Neural crest cell (in vitro differentiated cells): ENCODE measurements at places on chromosomes 6 and 20. TPM values are rescaled to one million over a fixed set of nuclear protein-coding genes. Genes with fewer than 3 reads are reported as not detected.

The PAQR8 gene
- 10.5 and 10.7 TPM in 2 replicates for total RNA-seq

- peak; percentile 54 for DNase-seq
Measured at GRCh38 chr6:169725125-169726048, 1.1 kb upstream of the PHF10 start.

- DNase-seq, result peak; percentile 42
Measured at GRCh38 chr6:149566410-149567193, 427 bp downstream of the GINM1 start.

DNA sequence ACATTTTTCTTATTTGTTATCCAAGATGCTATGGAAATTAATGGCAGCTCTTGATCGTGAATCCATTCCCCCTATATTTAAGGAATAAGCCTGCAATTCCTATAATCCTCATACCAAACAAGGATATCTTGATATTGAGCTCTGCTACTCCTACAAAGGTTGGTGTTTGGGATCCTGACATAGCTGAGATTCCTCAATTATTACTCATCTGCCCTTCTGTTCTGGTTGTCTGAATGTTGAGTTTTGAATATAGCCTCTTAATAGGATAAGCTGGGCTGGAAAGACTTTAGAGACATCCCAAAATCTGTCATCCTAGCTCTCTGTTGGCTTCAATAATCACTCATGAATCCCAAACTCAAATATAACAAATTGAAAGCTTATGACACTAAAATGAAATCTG lies 49.9 kb downstream of the CLIC5 start:
- DNase-seq, result no peak

GRCh38 chr20:49279677-49280462 lies 2.0 kb upstream of the ZNFX1 start:
- DNase-seq, result no peak

GRCh38 chr6:149493761-149494320 lies 9.0 kb upstream of the ZC3H12D start:
- DNase-seq, result no peak
